NCI-H1694 treated with DMSO at 0.1 percent for 48 hours (cell line): ENCODE measurements at places on chromosomes 1 and 21.

DNA sequence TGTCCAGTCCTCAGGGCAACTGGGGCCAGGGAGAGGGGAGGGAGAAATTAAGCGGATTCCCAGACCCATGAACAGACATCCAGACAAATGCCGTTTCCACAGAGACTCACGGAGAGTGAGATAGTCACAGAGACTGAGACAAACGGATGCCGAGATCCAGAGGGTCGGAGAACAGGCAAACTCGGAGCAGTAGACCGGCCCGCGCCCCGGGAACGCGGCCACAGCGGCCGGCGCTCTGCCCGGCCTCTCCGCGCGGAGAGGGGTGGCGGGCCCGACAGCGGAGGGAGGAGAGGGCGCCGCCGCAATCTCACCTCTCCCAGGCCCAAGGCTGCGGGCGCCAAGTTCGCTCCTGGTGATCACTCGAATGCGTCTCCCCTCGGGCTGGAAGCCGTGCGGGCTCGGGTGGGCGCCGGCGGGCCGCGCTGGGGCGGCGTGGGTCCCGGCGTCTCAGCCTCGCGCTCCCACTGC lies 831 bp upstream of the FOXD2 start:
- DNase-seq: peak; percentile 21

DNA sequence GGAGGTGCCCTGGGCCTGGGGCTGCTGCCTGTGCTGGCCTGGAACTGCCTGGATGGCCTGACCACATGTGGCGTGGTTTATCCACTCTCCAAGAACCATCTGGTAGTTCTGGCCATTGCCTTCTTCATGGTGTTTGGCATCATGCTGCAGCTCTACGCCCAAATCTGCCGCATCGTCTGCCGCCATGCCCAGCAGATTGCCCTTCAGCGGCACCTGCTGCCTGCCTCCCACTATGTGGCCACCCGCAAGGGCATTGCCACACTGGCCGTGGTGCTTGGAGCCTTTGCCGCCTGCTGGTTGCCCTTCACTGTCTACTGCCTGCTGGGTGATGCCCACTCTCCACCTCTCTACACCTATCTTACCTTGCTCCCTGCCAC lies 1.8 kb downstream of the GPR3 start:
- no peak for DNase-seq

DNA sequence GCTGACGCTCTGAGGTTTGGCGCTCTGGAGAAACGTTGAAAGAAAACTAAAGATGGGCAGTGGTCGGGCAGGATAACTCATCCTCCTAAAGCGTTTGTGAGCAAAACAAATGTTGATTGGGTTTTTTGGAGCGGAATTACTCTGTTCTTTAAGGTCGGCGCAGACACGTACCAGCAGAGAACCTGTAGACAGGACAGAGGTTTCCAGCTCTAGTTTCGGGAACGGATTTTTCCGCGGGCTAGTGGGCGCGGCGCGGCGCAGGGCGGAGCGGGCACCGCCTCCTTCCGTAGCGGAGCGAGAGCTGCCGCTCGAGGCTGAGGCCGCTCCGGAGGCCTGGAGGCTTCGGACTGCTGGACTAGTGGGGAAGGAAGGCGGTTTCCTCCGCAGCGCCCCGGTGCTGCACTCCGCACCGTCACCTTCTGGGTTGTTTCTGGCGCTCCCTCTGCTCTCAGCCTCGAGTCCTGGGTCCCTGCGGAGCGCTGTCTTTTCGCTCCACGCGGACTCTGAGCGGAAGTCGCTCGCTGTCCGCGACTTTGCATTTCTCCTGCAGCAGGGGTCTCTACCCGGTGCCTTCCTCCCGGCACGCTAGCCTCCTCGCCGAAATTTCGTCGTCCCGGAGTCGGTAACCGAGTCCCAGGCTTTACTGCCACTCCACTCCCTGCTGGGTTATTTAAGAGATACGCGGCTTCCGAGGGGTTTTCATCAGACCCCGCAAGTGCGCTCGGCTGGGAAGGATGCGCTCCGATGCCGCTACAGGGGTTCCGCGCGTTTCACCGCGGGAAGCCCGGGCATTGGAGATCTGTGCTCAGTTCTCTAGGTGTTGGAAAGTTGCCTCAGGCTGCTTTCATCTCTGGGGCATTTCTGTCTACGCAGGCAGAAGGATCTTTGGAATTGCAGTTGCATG lies 7.0 kb downstream of the FOXD2 start:
- DNase-seq: no peak

GRCh38 chr1:179958359-179958758 lies 3.7 kb downstream of the CEP350 start:
- DNase-seq: no peak

DNA sequence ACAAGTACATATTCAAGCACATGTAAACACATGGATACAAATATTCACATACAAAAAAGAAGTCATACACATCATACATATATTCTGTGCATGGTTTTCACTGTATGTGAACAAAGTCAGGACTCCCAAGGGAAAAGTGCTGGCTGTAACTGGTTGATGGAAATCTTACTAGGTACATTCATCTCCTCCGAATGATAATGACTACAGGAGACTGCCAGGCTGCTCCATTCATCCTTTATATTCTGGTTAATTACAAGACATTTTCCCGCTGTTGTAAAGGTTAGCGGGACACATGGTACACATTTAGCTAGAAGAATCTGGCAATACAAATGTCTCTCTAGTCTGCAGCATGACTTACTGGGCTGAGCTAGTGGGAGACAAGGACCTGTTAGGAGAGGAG lies 26.2 kb upstream of the HMGB4 start:
- no peak for DNase-seq

DNA sequence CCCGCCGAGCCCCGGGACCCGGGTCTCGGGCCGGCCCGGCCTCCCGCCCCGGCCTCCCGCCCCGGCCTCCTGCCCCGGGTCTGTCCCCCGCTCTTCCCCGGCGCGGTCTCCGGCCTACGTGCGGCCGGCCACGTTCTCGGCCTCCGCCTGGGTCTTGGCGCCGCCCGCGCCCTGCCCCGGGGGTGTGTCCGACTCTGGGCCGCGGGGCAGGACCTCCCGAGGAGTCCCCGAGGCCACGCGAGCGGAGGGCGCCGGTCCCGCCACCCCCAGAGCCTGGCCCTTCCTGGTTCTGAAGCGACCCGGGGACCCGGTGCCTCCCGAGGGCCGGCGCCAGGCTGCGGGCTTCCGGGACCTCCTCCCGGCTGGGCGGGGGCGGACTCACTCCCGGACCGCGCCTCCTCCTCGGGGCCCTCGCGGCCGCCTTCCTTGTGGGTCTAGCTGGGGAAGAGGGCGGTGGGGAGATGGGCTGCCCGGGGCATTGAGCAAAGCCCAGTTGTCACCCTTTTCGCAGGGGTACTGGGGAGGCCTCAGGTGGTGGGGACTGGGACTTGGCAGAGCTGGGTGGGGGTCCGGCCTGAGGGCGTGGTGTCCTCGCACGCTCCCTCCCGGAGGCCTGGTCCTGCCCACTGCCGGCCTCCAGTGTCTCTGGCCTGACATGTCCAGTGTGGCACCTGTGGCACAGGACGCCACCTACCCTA lies 558 bp downstream of the PFKL start:
- no peak for DNase-seq

GRCh38 chr1:56754708-56755479 lies 64.3 kb downstream of the FYB2 start:
- no peak for DNase-seq

DNA sequence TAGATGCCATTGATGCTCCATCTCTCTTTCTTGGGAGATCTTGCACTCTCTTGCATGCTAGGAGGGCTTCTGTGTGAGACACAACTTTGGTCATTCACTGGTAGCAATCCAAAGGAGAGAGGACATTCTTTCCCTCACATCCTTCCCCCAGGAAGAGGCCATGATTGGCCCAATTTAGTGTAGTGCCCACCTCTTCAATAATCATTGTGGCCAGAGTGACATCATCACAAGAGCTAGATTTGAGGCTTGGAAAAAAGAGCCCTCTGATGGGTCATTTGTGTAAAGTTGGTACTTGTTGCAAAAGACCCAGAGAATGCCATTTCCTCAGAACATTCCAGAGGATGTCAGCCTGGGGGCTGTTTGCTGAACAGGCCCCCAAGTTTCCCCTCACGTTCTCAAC lies 30.2 kb downstream of the S100A6 start:
- no peak for DNase-seq

DNA sequence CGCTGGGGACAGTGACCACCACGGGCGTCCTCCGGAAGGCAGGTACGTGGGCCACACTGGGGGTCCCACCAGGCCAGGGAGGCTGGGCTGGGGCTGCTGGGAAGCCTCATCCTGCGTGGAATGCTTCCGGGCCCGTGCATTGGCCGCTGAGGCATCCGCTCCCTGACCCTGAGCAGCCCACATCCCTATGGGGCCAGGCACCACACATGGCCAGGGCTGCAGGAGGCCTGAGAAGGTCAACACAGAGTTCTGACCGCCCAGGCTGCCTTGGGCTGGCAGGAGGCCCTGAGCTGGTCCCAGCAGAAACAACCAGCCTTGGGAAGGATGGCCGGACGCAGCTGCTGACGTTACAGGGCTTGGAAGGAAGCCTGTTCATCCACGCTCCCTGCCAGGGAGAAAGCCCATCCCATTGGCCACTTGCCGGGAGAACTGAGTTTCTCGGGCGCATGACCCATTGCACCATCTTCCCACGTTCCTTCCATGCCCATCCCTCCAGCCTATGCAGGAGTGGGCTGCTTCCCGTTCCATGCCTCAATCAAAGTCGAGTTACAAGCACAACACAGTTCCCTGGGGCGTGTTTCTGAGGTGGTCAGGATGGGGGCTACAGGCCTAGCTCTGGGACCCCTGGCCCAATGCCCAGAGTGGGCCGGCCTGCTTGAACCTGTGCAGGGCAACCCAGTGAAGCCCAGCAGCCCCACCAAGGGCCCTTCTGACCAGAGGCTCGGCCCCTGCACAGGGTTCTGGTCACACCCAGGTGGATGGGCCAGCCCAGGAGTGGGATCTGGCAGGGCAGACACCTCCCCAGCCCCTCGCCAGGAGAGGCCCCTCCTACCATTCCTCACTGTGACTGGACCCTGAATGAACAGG lies 31.7 kb downstream of the TRIM11 start:
- DNase-seq: no peak

DNA sequence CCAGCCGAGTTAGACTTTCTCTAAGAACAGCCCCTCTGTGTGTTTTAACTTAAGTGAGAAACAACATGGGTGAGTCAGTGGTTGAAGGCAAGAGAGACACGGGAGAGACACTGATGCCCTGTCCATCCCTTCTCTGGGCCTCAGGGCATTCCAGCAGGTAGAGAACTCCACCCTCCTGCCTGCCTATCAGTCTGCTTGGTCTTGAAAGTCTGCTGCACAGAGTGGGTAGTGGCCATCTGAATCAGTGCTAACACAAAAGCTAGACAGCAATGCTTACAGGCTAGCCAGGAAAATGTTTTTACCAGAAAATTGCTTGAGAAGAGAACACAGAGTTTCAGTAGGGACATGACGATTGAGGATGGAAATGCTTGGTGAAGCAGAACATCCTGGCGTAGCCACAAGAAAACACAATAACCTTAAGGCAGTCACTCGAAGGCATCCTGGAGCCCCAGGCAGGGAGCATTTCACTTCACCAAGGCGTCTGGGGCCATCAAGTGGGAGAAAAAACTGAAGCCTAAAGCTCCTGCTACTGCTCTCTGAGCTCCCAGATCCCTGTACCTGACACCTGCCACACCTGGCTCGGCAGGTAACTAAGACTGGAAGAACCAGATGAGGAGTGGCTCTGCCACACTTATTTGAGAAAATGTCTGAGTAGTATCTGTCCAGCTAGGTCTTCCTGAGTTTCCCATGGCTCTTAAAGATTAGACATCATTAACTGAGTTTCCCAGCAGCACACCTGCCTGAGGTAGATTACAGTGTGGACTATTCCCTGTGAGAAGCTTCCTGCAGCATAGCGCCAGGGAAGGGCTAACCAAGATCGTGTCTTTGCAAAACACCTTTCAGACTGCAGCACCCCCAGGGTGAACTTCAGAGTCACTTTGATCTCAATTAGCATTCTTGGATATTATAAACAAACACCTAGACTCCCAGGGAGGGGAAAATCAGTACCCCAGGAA lies 18.1 kb upstream of the LBR start:
- DNase-seq: no peak

DNA sequence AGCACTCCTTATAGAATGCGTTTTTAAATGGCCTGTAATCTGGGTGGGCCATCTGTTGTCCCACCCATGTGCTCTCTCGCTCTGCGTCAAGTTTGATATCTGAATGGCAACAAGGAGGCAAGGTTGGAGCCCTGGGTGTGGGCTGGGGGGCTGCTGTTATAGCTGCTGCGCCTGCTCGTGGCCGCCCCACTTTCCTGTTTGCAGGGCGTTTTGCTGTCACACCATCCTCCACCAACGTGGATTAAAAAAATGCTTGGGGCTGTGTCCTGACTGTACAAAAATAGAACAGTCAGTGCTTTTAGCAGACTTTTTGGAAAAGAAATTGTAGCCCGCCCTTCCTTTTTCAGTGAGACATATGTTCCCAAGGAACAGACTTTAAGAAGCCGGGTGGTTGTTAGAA lies 25.4 kb downstream of the UMODL1 start:
- DNase-seq: peak; percentile 27

DNA sequence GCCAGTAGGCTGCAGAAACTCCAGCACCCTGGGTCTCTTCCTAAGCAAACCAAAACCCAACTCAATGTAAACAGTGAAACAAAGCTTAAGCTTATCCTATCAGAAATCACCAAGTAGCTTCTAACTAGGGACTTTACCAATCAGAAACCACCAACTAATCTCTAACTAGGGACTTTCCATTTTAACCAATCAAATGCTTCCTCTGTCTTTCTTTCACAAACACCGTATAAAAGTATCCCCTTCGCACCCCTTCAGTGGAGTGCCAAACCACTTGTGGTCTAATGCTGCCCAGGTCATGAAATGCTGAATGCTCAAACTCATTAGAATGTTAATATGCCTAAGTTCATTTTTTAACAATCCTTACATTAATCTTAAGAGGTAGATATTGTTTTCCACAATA lies 250.5 kb upstream of the DUSP10 start:
- no peak for DNase-seq

- DNase-seq: no peak
These were observed 527 bp downstream of the MACO1 start for GRCh38 chr1:25430967-25431881.

DNA sequence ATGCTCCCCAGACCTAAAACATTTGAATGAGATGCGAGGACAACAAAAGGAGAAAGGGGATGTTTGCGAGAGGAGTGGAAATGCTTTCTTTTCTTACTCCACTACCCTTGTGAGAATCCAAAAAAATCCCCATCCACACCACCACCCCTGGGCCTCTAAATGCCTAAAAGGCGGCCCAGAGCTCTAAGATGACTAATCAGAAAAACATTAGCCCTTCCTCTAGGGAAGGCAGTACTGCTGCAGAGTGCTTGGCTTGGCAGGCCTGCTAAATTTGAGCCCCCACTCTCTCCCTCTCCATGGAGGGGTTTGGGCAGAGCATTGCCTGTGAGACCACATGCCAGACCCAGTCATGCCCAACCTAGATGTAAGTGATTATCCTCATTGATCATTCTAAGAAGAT lies 347.9 kb downstream of the USH2A start:
- no peak for DNase-seq

DNA sequence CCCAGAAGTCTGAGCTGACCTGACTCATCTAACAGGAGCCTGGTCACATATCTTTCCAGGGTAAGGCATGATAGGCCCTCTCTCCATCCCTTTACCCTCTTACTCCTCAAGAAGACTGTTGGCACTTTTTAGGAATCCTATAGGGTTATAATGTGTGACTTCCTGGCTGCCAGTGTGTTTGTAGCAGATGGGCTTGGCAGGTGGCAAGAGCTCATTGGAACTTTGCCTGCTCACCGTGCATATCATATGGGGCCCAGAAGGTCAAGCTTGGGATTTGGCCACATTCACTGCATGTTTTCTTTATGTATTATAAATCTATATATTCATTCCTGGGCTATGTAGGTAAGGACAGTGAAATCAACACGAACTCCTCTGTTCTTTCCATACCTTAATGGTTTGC lies 5.2 kb downstream of the KAZN start:
- peak; percentile 19 for DNase-seq
